ENCODE measurements at places on chromosomes 5 and 9.

DNA sequence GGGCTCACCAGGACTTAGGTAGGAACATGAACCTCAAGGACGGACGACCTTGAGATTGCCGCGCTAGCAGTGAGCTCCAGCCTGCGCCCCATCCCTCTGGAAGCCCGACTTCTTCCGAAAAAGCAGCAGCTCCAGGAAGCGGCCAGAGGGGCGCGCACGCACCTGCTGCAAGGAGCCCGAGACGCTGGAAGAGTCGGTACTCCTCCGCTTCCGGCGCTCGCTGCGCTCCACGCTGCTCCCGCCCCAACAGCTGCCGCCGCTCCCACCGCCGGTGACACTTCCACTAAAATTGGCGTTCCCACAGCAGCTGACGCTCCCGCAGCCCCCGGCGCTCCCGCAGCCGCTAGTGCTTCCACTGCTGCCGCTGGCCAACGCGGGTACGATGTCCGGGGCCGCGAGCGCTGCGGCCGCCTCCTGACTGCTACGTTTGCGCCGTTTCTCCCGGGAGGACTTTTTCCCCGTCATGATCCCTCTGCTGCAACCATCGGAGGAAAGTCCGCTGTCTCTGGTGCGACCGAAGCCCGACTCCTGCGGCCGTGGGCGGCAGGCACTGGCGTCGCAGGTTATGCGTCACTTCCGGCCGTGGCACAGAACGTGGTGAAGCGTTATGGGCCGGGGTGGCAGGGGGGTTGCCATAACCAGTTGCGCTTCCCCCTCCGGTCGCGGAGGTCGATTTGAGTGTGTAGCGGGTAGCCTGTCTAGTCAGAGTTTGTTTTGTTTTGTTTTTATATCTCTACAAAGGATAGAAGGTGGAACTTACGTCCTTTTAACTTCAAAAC lies at the start of gene CAAP1:
Gene CAAP1 (minus strand): TSS at position 552 of the 779 bp plus-strand sequence. CDS start 87 bp downstream, at position 465.
- DNase-seq = peak; percentile 95

DNA sequence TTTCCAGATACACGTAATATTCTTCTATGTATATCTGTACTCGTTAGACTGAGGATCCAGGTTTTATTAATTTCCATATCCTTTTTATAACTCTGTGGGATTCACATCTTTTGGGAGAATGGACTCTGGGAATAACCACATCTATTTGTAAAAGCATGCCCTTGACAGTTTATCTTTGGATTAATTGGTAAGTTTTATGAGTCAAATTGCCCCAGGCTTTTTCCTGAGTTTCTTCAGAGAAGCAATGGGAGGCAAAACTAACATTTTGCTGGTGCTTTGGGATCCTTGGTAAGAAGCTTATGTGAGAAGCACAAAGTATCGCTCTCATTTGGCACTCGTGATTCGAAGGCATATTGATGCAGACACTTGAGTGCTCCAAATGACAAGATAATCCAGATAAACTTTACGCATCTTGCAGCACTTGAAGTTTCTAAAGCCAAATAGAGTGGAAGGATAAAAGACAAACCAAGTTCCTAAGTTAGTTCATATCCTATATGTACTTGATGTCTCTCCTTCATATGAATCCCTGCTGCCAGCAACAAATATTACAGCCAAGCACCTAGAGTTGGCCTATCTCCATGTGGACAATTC lies 324.7 kb downstream of the TLE4 start:
- DNase-seq = no peak

GRCh38 chr5:31319335-31319734 lies 125.8 kb downstream of the CDH6 start:
- DNase-seq = no peak

DNA sequence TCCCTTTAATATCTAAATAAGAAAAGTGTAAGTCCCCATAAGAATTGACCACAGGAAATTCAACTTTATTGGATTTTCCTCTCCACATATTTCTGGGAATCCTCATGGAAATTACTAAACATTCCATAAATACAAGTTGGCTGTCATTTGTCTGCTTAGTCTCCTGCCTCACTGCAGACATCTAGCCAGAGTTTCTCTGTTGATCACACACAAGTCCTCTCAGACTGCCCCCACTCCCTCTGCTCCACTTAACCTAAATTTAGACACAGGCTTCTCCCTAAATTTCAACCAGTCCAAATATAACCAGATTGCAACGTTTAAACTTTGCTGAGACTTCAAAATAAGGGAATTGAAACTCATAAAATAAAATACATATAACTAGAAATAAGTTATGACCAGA lies 982.1 kb downstream of the DTWD2 start:
- DNase-seq = no peak

- no peak for DNase-seq
Measured at GRCh38 chr5:123119334-123119986, 30.4 kb downstream of the PRDM6 start.

GRCh38 chr5:122565331-122565730 lies 209.5 kb upstream of the SNX2 start:
- DNase-seq = no peak

All from left ventricle myocardium inferior (tissue), 1 donor.